CD4-positive, alpha-beta T cell treated with Interleukin-6 for 4 hours (primary cell): ENCODE measurements at places on chromosomes 4 and X.

GRCh38 chr4:182346675-182347375 is 103.6 kb downstream of the TENM3 start:
- no peak for DNase-seq

DNA sequence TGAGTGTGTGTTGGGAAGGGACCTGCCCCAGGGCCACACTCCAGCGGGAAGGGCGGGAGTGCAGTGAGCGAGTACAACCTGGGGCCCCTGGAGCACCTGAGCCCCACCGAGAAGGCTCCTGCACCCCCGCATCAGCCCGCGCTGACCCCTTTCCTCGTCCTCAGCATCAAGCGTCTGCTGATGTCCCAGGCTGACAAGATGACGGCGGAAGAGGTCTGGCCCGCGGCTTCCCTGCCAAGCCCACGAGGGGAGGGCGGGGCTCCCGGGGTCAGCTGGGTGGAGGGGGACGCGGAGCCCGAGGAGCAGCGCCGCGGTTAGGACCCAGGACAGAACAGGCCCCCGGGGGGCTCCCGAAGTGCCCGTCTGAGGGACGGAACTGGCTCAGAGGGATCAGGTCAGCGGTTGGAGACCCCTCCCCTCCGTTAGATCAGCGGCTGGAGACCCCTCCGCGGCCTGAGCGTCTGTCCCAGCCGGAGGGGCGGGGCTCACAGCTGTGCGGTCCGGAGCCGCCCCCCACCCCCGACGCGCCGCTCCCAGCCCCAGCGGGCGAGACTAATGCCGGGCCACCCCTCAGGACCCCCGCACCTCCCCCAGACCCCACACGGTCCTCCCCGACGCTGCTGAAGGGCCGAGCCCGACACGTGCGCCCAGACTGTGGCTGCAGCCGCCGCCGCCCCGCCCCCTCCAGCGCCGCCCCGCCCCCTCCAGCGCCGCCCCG is 6.7 kb downstream of the MYL5 start:
- peak; percentile 74 for DNase-seq

- no peak for DNase-seq
Measured at GRCh38 chr4:85864259-85865205, 389.6 kb downstream of the ARHGAP24 start.

GRCh38 chrX:2536974-2537373 is 36.2 kb upstream of the DHRSX start:
- DNase-seq: no peak

DNA sequence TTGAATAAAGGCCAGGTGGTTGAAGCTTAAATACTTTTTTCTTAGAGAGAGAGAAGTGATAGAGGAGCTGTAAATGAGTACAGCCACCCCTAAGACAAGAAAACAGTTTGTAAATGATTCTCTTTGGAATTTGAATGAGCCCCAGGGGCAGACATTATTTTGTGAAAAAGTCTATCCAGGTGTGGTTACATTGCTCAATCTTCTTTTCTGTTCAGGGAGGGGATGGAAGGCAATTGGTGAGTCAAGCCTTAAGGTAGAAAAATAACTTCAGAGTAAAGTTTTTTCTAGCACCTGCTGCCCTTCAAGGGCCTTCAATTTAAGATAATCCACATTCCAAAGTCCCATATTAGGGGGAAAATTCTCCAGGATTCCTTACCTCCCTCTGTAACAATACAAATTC is 646.7 kb downstream of the PDHA2 start:
- no peak for DNase-seq

DNA sequence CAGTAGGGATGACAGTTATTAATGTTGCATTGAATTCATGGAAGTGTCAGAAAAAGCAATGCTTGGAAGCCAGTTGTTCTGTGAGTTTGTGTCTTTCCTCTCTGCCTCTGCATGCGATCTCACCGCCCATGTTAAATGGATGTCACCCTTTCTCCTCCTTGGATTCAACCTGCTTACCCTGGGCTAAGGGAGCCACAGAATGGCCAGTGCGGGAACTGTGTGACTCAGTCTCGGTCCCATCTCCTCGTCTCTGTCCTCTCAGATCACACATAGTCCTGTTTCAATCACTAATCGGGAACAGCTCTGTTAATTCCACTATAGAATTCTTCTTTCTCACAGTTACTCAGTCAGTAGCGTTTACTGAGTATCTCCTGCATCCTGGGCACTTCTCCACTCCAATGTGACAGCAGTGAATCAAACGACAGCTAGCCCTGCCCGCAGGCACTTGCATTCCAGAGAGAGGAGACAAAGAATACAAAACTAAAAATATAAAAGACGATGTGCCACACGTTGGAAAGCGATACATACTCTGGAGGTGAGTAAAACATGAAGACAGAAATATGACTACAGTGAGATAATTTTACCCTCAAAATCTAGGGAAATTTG is 53.6 kb upstream of the TLR3 start:
- DNase-seq: no peak

DNA sequence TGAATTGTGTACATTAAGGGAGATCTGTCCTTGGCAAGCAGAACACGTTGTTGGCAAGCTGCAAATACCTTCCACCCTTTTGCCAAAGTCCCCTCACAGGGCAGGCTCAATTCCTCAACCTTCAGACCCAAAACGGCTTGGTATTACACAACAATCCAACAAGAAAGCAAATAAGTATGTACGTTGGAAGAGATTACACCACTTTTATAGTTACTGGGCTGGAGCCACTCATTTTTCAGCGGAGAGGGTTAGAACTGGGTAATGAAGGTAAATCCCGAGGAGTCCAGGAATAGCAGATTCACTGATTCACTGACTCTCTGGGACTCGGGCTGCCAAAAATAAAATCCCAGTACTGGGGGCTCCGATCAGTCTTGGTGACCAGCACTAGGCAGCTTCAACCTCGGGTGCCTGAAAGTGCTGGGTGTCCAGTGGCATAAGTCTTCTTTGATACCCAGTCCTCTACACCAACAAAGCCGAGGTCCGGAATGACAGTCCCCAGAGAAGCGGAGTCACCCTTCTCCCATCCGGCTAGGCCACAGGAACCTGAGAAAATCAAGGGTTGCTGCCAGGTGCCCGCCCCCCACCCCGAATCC is 587 bp downstream of the TIMM8A start:
- no peak for DNase-seq
